ENCODE measurements at places on chromosomes 13 and 19. TPM values are rescaled to one million over a fixed set of nuclear protein-coding genes. Genes with fewer than 3 reads are reported as not detected.

DNA sequence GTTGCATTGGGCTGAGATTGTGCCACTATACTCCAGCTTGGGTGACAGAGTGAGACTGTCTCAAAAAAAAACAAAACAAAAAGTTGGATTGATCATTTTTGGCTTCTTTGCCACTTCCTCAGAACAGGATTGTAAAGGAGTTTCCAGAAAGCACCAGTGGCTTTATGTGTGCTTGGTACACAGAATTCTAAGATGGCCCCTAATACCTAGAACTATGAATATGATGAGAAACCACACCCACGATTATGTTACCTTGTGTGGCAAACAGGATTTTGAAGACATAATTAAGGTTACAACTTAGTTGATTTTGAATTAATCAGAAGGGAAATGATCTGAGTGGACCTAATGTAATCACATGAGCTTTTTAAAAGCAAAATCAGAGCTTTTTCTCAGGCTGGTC, 26.5 kb downstream of the CEACAM1 start:
- no peak overlapping the region for H3K4me3 ChIP-seq
- no peaks in the 10 kb centered on the region for H3K27me3 ChIP-seq

Gene PAF1
- total RNA-seq = 44.4 TPM

Gene CERS1
- not detected for total RNA-seq

- no peak for DNase-seq
- peaks cover 5% of the 10 kb centered on the region for H3K4me1 ChIP-seq
- peaks cover 6% of the 10 kb centered on the region for H3K27me3 ChIP-seq
- H3K27ac ChIP-seq = no peak overlapping the region
- H3K36me3 ChIP-seq = no peaks in the 10 kb centered on the region
- no peak overlapping the region for H3K4me3 ChIP-seq
Observed at GRCh38 chr19:51749979-51750378, 1.7 kb downstream of the FPR1 start.

GRCh38 chr19:16384688-16385087, 60.1 kb downstream of the KLF2 start:
- no peak for DNase-seq
- H3K27me3 ChIP-seq = no peaks in the 10 kb centered on the region
- peaks cover 28% of the 10 kb centered on the region for H3K4me1 ChIP-seq
- no peak overlapping the region for H3K4me3 ChIP-seq

Gene PLK5
- total RNA-seq = not detected
